ENCODE measurements at places on chromosomes 6 and 20.

DNA sequence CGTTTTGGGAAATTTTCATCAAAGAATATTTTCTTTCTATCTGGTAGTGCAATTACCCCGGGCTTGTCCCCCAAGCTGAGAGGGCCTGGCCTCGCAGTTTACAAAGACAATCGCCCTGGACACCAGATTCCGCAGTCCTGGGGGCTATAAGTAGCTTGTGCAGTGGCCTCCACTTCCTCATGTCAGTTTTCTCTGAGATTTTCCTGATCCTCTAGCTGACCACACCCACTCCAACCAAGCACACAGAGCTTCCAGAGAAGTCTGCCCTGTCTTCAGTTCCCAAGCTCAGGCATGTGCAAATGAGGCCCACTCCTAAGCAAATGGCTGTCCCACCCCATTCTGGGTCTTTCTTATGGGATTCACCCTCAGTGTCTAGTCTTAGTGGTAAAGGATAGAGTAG is 245.3 kb downstream of the MAFB start:
- peak; percentile 75 for DNase-seq

GRCh38 chr6:64904616-64905015 is 802.4 kb downstream of the EYS start:
- DNase-seq, result no peak

DNA sequence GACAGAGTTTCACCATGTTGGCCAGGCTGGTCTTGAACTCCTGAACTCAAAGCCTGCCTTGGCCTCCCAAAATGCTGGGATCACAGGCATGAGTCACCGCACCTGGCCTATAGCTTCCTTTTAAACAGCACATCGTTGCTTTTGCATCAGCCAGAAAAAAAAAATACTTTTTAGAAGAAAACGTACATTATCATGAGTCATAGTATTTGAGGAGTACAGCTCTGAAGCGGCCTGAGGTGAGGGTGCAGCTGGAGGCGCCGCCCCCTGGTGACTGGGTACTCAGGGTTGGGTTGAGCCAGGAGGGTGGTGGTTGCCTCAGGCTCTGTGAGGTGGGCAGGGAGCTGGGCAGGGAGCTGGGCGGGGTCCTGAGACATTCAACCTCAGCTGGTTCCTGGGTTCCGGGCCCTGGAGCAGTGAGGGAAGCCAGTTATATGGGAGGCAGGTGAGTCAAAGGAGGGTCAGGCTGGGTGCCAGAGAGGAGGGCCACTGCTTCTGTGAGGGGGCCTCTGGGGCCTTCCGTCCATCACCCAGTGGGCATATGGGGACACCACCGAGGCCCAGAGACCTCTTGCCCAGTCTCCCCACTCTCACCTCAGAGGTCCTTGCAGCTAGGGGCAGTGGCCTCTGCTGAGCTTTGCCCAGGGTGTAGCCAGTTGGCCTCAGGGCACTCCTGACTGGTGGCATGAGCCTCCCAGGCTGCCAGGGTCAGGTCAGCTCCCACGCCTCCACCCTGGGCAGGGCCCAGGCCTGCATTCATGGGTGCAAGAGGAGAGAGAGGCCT is 11.7 kb upstream of the ID1 start:
- peak; percentile 87 for DNase-seq

- DNase-seq, result no peak
Observed at GRCh38 chr6:117549611-117550010, 52.7 kb downstream of the GOPC start.

GRCh38 chr6:169162752-169163407 is 90.8 kb downstream of the THBS2 start:
- peak; percentile 70 for DNase-seq

GRCh38 chr20:14581731-14582130 is 244.3 kb upstream of the FLRT3 start:
- DNase-seq, result no peak

DNA sequence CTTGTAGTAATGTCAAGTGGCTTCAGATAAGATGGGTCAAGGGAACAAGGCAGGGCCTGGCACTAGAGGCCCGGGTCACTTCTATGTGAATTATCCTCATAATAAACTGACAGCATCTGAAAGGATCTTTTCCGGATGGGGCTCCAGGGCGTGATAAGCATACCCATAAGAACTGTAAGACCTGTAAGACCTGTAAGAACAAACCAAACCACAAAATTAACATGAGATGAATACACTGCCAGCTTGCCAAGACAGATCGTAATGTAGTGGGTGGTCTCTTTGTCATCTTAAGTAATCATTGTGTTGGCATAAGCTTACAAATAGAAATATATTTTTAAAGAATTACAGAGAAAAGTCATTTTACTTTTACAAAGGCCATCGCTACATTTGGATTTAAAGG is 334.9 kb downstream of the RFPL4B start:
- no peak for DNase-seq

- DNase-seq, result no peak
Observed at GRCh38 chr6:83463886-83464285, 33.0 kb upstream of the ME1 start.

- DNase-seq, result no peak
Observed at GRCh38 chr6:9710574-9710973, 704.3 kb downstream of the TFAP2A start.

- no peak for DNase-seq
Observed at GRCh38 chr6:6932968-6933367, 174.8 kb upstream of the RREB1 start.

- DNase-seq, result no peak
Observed at GRCh38 chr6:18527836-18528743, 140.9 kb downstream of the RNF144B start.

DNA sequence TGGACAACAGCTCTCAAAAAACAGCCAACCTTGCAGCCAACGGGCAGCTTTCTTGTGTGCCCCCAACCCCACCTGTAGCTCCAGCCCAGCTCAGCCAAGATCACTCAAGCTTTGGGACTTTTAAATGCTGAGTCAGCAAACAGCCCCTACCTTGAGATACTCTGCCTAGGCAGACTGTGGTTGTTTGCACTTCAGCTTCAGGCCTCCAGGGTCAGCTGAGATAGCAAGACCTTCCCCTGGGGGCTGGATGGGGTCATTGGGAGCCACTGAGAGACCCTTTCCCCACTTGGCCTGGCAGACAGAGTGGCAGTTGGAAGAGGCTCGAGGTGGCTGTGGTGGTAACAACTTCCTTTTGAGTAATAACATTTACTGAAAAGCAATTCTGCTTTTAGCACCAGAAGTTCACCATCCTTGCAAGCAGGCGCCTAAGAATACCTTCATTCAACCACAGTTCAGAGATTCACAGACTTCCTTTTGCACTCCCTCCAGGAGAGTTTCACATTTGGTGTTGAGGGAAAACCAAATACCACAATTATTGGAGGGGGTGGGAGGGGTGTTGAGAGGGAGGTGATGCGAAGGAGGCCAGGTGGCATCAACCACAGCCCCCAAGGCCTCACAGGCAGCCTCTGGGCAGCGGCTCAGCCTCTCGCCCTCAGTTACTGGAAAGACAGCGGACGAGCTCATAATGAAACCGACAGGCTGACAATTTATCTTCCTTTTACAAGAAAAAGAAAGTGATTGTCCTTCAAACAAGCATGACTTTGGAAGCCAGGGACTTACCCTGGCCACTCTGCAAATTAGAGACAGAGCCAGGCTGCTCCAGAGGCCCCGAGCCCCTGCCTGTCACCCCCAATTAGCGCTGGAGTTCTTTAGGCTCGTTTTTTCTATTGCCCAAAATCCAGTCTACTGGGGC is 148.1 kb downstream of the CEBPB start:
- no peak for DNase-seq

DNA sequence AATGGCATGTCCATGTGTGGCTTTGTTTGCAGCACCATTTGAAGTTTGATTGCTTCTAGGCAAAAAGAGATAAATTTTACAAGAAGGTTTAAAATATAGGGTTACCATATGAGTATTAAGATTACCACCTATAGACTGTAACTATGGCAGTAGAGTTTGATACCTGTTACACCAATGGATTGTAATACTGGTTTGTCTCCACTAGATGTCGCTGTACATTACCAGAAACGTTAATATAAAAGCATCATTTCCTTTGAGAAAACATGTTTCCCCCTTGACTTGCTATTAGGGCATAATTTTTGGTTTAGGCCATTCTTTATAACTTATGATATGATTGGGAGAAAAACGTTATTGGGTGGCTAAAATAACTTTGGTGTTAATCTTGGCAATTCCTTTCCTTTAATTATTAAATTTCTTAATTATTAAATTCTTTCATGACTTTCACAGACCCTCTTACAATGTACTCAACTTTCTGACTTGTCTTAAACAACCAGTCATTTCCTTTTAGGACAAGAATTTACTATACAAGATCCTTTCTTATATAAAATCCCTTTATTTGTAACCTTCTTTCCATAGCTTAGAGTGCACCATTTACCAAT is 42.8 kb downstream of the HLA-DPB1 start:
- DNase-seq, result no peak

DNA sequence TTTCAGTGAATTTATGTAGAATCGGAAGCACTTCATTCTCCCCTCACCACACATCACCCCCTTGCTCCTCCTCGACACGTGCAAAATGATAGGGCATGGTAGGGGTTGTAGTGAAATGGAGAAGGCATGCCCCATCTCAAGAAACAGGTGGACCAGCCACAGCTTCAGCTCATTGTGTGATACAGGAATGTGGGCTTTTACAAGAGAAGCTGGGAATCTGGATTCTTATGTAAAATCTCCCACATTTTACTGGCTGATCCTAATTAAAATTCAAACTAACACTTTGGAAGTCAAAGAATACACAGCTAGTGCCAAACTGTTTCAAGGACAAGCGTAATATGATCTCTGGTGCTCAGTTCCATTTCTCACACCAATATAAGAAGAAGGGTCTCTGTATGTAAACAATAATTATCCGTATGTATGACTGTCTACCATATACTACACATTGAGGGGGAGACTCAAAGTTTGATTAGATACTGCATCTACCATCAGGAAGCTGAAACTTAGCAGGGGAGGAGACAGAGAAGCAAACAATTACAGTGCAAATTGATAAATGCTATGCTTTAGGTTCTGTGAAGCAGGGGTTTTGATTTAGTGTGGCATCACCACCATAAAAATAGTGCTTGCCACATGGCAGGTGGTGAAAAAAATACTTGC is 24.3 kb upstream of the KIAA0408 start:
- DNase-seq, result no peak

DNA sequence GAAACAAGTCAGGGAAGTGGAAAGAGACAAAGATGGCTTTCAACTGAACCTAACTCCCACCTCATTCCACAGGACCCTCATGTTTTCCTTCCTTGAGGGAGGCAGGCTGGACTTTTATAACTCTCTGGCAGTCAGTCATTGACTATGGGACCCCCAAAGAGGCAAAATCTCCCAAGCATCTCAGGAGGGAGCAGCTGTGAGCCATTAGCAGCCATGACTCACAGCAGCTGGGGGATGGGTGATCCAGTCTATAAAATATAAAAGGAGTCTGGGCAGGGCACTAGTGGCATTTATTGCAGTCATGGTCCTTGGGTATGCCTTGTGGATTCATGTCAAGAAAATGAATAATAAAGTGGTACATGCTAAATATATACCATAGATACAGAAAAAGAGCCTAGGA is 387.0 kb upstream of the CHD6 start:
- no peak for DNase-seq

DNA sequence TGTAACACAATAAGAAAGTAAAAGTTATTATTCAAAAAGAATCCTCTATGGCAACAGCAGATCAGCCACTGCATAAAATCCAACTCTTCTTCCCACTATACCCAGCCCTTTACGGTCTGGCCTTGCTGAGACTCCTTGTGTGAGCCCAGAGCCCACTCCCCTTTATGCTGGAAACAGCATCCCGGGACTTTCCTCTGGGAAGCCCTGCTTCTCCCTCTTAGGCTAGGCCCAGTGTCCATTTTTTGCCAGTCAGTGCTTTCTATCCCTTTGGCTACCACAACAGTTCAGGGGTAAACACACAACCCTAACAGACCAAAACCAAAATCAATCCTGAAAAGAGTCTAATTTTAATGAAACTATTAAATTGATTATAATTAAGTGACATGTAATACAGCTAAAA is 20.6 kb downstream of the FKBP5 start:
- no peak for DNase-seq

DNA sequence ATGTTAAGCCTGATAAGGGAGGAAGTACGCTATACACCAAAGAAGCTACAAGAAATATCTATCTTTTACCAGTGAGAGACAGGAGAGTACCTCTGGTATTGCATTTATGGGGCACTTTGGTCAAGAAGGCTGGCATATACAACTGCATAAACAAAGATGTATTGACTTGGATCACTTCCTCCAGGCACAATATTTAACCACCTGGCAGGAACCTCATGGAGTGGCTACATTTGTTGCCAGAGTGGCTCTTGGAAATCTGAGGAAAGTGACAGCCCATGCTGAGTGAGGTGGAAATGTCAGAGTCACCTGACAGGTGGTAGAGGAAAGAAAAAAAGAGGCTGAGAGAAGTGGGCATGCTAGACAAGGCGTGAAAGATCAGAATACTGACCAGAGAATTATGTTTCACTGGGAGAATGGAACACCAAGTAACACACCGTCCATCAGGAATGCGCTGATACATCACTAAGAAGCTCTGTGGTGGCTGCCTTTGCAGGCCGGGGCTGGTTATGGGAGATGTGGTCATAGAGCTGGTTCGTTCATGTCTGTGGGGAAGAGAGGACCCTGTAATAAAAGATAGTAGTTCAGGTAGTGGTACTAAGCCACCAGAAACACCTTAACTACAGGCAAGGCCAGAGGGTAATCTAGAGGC is 61.4 kb upstream of the UFL1 start:
- peak; percentile 74 for DNase-seq

DNA sequence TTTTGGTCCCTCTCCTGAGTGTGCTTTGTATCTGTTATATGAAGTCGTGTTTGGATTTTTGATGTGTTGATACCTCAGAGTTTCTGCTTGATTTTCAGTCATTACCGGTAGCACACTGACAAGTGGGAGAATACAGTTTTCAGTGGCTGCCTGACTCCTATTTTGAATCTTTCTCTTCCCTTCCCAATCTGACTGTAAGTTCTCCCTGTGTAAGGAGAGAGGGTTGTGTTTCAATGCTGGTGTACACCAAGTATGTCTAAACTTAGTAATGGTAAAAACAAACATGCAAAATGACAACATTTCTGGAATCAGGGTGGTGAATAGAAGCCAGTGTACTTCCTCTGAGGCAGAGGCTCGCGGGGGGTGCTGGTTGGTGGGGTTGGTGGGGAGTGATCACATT is 103.4 kb downstream of the HIVEP1 start:
- DNase-seq, result no peak

GRCh38 chr6:89145091-89145955 is 532 bp upstream of the PM20D2 start:
- no peak for DNase-seq

- DNase-seq, result no peak
Observed at GRCh38 chr6:135128268-135128914, 52.7 kb upstream of the MYB start.
